ENCODE measurements at places on chromosomes 2 and 18.

- DNase-seq, result no peak
These were observed 3.1 kb upstream of the MSGN1 start for GRCh38 chr2:17813010-17813741.

DNA sequence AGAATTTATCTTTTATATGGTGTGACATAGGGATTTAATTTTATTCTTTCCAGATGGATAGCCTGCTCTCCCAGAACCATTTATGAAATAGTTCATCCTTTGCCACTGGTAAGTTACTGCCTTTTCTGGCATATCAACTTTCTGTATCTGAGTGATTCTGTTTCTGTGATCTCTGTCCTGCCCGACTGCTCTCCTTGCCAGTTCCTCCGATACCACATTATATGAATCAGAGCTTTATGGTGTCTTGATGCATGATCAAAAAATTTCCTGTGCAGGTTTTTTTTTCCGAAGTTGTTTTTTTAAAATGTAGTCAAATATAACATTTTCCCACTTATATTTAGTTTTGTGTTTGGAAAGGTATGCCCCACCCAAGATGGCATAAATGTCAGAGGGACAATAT lies 242.5 kb downstream of the CYP26B1 start:
- DNase-seq, result no peak

DNA sequence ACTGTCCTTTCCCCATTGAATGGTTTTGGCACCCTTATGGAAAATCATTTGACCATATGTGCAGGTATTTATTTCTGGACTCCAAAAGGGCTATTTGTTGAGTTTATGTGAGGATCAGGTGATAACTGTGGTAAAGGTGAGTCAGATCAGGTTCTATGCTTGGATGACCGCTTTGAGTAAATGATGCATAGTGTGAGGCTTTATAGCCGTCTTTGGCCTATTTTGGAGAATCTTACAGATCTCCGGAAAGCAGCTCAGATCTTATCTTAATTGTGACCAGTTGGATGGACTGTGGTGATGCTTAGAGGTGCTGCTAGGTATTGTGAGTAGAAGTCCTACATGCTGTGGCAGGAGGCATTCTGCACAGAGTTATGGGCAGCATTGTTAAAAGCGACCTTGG lies 126.2 kb downstream of the METTL8 start:
- DNase-seq, result no peak

- no peak for DNase-seq
These were observed 45.8 kb downstream of the SLC4A5 start for GRCh38 chr2:74297391-74297790.

GRCh38 chr2:111157798-111158197 lies 37.1 kb downstream of the BCL2L11 start:
- DNase-seq, result no peak

DNA sequence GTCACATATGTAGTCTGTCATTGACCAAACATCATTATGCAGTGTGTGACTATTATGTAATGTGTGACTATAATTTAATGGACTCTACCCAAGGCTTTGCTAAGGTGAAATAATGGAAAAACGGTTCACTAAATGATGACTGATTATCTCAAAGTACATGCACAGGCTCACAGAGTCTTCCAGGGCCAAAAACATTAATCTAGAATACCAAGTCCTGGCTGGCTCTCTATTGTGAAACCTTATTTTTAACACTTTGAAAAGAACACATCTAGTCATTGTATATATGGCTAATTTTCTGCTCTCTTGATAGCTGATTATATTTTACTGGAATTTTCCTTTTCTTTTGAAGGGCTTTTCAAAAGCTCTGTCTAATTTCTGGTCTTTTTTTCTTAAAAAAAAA lies 102.9 kb upstream of the THUMPD2 start:
- DNase-seq, result no peak
